ENCODE measurements at places on chromosomes 2 and 18.

DNA sequence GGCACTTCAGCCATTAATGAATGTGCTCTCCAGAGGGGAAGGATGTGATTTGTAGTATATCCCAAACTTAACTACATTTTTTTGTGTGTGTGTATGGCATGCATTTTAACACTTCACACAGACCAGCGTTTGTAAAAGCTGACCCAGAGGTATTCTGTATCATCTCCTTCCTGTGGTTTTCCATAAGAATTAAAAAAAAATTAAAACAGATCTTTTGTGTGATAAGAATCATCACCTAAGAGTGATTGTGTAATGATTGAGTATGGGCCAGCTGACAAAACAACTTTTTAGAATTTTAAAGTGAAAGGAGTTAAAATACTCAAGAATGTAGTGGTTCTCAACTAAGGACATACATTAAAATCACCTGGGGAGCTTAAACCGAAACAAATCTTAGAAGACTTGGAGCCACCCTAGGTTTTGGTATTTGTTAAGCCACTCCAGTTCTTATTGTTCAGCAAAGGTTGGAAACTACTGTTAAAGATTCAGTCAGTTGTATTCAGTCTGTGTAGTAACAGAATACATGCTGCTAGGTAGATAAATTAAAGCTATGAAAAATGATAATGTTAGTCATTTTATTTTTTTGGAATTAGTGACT lies 120.1 kb downstream of the HAUS1 start:
- DNase-seq = no peak

DNA sequence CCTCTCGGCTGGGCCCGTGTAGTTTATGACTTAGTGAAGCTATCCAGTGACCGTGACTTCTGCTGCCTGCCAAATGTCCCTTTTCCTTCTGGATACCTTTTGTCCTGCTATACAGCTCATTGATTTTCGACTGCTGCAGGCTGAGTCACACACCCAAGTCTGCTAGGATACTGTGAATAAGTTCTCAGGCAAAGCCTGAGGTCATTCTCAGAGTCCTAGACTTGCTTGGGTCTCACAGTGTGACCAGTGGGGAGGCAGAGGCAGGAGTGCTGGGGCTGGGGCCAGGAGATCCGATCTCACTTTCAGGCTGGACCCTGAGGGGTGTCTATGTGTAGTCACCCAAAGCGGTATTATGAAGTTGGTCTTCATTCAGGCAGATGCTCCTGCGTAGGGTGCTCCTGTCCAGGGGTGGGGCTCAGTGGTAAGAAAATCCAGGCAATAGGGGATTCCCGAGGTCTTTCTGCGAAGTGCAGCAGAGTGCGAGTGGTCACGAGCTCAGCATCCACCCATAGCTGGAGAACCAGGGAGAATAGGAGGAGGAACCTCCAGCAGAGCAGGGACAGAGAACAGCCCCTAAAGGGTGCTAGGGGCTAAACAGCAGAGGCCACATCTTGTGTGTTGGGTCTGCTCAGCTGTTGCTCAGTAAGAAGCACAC lies 268.6 kb upstream of the NCKAP5 start:
- no peak for DNase-seq

GRCh38 chr18:35392375-35392774 lies 15.2 kb upstream of the ZNF396 start:
- DNase-seq = no peak

GRCh38 chr2:216536734-216537210 lies 38.1 kb downstream of the RPL37A start:
- DNase-seq = no peak

DNA sequence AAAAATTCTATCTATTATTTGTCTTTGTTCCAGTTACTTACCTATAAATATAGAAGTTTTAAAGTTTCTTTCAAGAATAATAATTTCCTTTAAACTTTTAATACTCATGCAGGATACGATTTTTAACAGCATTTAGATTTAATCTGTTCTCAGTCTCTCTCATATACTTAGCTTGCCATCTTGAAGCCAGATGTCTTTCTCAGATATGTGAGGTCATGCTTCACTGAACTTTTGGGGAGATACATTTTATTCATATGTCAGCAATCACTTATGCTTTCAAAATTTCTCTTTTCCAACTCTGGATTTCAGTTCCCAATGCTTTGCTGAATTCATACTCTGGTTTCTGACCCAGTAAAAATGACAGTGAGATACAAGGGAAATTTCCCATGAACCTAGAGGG lies 66.5 kb upstream of the CCDC178 start:
- DNase-seq = no peak

- DNase-seq = no peak
Observed at GRCh38 chr2:3265981-3266924, 111.4 kb downstream of the EIPR1 start.

- peak; percentile 4 for DNase-seq
Observed at GRCh38 chr2:197889041-197889440, 84.6 kb downstream of the PLCL1 start.

GRCh38 chr18:3163968-3164367 lies 55.8 kb downstream of the MYOM1 start:
- no peak for DNase-seq

GRCh38 chr2:74089816-74090745 lies 57.6 kb downstream of the BOLA3 start:
- no peak for DNase-seq

DNA sequence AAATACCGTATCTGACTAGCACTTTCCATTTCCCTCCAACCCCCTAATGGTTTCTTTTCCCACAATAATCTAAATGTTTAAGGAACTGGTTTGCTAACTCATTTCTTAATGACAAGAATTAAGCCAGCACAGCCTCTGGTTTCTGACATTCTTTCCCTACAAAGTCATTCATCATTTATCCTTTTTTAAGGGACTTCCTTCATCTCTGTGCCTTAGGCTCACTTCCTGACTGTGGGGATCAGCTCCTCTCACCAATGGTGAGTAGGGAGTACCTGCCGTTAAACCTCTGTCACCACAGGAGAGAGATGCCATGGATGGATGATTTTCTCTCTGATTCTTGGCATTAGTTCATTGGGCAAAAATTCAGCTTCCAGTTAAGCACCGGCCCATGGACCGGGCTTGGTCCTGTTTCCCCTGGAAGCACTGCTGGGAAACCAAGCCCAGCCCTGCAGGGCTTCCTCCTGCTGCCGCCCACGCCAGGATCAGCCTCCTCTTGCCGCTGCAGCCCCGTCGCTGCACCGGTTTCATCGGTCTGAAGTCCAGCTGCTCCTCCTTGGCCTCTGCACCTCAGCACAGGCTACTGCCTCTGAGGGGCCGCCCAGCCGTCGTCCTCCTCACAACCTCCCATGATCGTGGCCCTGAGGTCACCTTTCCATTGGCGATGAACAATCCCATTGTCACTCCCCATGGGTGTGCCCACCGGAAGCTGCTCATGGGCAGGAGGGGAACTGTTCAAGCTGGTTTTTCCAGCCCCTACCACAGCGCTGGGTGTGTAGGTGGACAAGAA lies 64.0 kb upstream of the ZNF516 start:
- no peak for DNase-seq

Data from GM18507 (cell line).